ENCODE measurements at places on chromosomes 12 and 14.

DNA sequence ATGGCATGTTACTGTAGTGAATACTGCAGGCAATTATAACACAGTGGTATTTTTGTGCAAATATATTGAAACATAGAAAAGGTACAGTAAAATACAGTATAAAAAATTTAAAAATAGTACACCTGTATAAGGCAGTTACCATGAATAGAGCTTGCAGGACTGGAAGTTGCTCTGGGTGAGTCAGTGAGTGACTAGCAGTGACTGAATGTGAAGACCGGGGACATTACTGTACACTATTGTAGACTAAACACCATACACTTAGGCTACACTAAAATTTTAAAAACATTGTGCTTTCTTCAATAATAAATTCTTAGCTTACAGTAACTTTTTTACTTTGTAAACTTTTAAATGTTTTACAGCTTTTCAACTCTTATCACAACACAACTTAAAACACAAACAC, 181.7 kb downstream of the GALC start:
- DNase-seq, result no peak

DNA sequence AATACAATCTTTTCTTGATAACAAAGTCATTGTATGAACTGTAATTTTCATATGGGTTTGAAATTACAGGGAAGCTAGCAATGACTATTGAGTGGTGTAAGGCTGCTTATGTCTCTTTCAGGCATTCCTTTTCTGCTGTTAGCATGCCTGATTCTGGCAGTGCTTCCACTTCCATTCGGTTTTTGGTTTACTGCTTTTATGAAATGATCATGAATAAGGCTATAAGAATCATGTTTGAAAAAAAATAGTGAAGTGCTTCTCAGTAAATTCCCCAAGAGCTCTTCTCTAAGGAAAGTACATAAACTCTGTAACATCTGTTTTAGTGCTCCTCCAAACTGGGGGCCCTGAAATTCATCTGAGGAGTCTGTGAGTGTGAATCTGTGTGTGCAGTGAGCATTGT, 434.0 kb upstream of the RGS6 start:
- no peak for DNase-seq

DNA sequence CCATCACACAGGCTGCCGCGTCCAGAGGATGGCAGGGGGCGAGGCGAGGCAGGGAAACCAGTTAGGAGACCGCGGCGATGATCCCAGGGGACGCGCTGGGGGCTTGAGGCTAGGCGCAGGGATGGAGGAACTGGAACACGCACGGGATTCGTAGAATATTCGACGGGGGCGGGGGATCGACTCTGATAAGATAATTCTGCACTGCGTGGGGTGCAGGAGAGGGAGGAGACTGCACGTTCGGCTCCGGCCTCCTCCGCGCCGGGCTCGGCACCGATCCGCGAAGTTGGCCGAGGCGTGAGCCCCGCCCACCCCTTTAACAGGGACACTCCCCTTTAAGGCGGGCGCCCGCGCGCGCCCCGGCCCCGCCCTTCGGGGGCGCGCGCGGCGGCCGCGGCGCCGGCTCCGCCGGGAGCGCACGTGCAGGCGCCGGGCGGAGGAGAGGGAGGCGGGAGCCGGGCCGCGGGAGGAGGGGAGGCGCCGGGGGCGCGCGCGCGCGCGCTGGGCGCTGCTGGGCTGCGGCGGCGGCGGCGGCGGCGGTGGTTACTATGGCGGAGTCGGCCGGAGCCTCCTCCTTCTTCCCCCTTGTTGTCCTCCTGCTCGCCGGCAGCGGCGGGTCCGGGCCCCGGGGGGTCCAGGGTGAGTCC, at the start of gene ACVR1B:
Gene ACVR1B, plus strand, starts transcription at position 501 of the 644 bp plus-strand sequence. Its CDS starts 45 bp downstream, at position 546.
- DNase-seq, result peak; percentile 83

DNA sequence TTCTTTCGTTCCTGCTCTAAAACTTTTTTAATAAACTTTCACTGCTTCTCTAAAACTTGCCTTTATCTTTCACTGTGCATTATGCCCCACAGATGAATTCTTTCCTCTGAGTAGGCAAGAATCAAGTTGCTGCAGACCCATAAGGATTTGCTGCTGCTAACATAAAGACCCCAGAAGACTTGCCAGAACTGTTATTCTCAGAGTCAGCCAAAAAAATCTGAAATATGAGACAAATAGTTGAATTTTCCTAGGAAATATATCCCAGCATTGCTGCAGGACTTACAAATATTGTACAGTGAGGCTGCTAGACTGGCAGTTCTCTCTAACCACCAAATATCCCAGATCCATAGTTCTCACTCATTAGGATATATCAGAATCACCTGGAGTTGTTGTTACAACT, 349.1 kb upstream of the FLRT2 start:
- DNase-seq, result no peak

DNA sequence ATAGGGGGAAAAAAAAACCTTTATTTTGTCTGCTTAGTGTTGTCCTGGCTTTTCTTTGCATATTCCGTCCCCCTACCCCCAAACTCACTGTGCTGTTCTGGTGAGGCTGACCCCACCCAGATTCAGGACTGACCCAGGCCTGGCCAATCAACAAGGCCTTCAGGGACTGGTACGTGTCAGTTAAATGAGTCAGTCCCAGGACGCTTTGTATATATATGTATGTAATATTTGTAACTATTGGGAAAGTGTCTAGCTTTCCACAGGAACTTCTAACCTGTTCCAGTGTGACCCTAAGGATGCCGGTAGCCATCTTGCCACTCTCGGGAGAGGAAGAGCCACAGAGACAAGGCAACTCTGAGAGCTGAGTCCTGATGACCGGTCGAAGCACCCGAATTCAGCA, 107.4 kb downstream of the VCPKMT start:
- no peak for DNase-seq

DNA sequence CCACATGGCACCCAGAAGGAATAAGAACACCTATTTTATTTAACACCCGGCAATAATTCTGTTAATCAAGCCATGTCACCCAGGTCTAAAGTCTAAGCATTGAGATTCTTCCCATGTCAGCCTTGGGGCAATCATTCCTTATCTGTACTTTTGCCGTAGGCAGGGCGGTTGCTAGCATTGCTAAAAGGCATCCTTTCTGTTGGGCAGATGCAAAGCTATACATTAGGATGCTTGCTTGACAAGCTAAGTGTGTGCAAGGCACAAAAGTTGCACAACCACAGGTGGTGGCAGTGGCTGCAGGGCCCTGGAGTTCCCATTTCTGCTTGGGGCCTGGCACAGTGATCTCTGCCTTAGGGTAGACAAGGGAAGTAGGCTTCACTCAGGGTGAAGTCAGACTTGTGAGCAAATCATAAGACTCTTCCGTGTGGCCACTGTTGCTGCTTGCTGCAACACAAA, 12.5 kb upstream of the GALNT6 start:
- no peak for DNase-seq

DNA sequence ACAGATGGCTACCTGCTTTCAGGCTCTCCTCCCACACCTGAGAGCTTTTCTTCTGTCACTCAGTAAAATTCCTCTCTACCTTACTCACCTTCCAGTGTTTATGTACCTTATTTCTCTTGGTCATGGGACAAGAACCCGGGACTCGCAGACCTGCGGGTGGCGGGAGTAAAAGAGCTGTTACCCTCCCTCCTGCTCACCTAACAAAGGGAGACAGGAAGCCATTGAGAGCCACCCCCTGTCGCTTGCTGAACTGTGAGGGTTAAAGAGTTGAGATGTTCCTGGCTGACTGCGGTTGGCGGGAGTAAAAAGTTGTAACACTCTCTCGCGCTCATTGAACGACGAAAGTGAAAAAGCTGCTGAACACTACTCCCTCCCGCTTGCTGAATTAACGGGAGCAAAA, 1935.1 kb upstream of the FLRT2 start:
- DNase-seq, result no peak

DNA sequence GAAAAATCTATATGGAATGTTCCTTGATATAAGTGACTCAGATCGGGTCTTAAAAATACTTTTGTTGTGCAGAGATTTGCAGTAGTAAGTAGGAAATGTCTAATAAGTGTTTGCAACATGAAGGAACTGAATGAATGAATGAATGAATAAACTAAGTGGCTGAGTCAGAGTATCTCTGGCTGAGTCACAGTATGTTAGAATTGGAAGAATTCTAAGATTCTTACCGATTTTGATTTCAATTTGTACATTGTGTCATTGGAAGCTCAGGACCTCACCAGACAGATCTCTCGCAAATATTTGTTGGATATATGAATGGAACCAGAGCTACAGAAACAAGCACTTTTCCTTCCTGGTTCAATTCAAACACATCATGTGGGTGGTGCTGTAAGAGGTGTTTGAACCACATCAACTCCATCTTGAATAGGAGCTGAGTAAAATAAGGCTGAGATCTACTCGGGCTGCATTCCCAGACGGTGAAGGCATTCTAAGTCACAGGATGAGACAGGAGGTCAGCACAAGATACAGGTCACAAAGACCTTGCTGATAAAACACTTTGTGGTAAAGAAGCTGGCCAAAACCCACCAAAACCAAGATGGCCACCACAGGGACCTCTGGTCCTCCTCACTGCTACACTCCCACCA, 123.9 kb upstream of the FOXN3 start:
- DNase-seq, result no peak

- no peak for DNase-seq
Measured at GRCh38 chr14:68664225-68664681, 128.6 kb downstream of the ZFP36L1 start.

DNA sequence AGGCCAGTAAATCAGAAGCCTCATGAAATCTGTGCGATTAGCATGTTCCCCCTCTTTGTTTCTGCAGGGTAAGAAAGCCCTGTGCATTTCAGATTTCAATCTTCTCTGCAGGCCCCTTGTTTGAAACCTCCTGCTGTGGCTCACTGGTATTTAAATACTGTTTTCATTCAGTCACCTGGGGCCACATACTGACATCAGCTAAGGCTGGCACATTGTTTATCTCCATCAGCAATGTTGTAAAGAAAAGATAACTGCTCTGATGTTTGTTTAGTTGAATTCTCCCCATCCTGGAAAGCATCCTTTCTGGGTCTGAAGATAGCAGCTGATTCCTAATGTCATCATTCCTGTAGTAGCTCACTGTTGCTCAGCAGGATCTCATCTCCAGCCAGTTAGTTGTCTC, 554.9 kb downstream of the NRXN3 start:
- DNase-seq, result no peak

DNA sequence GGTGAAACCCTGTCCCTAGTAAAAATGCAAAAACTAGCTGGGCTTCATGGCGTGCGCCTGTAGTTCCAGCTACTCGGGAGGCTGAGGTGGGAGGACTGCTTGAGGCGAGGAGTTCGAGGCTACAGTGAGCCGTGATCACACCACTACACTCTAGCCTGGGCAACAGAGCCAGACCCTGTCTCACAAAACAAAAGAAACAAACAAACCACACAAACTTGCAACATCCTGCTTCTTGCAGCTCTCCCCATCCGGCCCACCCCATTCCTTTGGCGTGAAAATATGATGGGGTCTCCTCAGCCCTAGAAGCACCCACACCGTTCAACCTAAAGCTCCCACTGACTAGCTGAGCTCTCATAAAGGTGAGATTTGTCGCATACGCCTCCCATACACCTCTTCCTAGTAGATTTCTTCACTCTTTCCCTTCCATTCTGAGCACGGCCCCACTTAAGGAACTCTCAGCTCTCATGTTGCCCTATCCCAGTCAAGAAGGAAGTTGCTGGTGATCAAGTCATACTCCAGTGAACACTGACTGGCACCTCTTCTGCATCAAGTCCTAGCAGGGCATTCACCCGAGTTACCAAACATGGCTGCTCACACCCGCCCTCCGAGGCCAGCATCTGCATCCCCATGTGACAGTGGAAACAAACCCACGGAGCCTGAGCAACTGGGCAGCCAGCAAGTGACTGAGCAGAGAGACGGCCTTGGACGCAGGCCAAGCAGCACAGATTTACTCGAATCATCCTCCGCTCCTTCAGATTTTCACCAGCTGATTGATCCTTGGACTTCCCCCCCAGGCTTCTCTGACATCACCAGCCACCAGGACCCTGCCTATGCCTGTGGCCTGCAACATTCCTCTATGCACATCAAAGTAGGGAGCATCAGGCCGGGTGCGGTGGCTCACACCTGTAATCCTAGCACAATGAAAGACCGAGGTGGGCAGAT, 18.9 kb upstream of the CD27 start:
- no peak for DNase-seq

- peak; percentile 4 for DNase-seq
Measured at GRCh38 chr12:10771132-10771733, 31.2 kb downstream of the TAS2R7 start.

- DNase-seq, result no peak
Measured at GRCh38 chr12:122545855-122546254, 18.8 kb downstream of the KNTC1 start.

GRCh38 chr14:100796946-100797345, 29.0 kb upstream of the MEG3 start:
- DNase-seq, result no peak

- peak; percentile 35 for DNase-seq
Measured at GRCh38 chr14:28635387-28635786, 131.2 kb upstream of the FOXG1 start.

DNA sequence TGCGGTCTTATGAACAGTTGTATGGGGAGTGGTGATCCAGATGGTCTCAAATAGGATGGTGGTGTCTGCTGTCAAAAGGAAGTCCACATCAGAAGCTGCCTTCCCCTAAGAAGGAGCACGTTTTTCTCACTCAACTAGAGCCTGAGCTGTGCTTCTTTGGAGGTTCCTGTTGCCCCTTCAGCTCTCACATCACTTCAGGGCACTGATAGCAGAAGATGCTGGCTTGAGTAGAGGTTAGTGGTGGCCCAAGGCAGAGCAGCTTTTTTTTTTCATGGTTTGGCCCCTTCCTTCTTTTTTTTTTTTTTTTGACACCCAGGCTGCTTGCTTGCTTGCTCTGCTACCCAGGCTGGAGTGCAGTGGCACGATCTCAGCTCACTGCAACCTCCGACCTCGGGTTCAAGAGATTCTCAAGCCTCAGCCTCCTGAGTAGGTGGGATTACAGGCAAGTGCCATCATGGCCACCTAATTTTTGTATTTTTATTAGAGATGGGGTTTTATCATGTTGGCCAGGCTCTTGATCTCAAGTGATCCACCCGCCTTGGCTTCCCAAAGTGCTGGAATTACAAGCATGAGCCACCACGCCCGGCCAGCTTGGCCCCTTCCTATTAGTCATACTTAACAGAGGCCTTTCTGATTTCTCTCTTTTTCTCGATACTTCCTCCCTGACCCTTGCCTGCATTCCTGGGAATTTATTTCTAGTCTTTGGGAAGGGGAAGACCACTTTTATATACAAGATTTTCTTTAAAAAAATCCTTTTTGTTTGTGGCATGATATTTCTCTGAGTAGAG, 31.6 kb downstream of the KLRD1 start:
- DNase-seq, result no peak

- DNase-seq, result no peak
Measured at GRCh38 chr14:97724265-97724731, 927.1 kb downstream of the VRK1 start.

All from neuronal stem cell (in vitro differentiated cells).